ENCODE measurements at places on chromosomes 1 and 21.

GRCh38 chr1:66996018-66996682 lies 57.8 kb downstream of the SLC35D1 start:
- peak; percentile 77 for DNase-seq

- DNase-seq = no peak
These were observed 3.4 kb downstream of the NCAM2 start for GRCh38 chr21:21001591-21002100.

DNA sequence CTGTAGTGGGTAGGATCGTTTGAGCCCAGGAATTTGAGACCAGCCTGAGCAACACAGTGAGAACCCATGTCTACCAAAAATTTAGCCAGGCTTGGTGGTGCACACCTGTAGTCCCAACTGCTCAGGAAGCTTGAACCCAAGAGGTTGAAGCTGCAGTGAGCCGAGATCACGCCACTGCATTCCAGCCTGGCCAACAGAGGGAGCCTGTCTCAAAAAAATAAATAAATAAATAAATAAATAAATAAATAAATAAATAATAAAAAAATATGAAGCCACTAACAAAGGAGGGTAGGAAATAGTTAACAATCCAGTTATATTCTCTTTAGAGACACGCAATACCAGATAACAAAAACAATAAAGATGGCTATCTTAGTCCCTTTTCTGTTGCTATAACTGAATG lies 11.9 kb upstream of the CBR3 start:
- DNase-seq = no peak

DNA sequence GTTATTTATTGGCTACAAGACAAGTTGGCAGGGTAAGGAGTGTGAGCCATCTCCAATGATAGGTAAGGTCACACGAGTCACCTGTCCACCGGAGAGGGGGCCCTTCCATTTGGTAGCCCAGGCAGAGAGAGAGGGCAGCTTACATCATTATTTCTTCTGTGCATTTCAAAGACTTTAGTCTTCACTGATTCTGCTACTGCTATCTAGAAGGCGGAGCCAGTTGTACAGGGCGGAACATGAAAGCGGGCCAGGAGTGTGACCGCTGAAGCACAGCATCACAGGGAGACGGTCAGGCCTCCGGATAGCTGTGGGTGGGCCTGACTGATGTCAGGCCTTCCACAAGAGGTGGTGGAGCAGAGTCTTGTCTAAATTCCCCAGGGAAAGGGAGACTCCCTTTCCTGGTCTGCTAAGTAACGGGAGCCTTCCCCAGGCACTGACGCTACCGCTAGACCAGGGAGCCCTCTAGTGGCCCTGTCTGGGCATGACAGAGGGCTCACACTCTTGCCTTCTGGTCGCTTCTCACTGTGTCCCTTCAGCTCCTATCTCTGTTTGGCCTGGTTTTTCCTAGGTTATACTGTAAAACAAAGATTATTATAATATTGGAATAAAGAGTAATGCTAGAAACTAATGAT lies 36.7 kb downstream of the ZNF695 start:
- DNase-seq = peak; percentile 23

DNA sequence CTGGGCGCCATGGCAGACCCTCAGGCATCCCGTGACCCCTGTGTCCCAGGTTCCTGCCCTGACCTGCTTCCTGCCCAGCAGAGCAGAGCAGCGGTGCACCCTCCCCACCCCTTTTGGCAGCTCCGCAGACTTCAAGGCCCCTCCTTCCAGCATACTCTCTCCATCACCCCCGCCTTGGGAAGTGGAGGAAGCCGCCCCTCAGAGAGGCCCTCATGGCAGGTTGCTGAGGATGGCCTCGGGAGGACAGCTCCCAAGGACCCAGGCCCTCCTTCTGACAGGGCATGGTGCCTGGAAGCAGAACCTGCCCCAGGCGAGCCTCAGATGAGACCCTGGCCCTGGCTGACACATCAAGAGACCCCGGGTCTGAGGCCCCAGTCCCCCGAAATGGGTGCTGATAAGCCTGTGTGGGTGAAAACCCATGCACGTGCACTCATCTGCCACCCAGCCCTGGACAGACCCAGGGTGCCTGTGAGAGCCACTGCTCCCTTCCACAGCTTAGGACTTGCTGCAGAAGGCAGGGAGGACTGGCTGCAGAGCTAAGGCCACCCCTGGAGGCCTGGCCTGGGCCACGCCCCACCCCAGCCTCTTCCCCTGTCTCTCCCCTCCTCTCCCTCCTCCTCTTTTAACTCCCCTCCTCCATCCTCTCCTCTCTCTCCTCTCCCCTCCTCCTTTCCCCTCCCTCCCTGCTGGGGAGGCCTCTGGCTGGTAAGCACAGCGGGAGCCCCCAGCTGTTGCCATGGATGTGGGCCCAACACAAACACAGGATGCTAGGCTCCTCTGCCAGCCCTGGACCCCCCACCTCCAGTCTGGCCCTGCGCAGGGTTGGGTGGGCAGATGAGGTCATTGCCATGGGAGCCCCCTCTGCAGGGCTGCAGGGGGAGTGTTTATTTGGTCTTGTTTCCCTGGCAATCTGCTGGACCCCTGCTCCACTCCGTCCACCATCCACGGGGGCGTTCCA lies 33.7 kb downstream of the WNT9A start:
- DNase-seq = no peak

DNA sequence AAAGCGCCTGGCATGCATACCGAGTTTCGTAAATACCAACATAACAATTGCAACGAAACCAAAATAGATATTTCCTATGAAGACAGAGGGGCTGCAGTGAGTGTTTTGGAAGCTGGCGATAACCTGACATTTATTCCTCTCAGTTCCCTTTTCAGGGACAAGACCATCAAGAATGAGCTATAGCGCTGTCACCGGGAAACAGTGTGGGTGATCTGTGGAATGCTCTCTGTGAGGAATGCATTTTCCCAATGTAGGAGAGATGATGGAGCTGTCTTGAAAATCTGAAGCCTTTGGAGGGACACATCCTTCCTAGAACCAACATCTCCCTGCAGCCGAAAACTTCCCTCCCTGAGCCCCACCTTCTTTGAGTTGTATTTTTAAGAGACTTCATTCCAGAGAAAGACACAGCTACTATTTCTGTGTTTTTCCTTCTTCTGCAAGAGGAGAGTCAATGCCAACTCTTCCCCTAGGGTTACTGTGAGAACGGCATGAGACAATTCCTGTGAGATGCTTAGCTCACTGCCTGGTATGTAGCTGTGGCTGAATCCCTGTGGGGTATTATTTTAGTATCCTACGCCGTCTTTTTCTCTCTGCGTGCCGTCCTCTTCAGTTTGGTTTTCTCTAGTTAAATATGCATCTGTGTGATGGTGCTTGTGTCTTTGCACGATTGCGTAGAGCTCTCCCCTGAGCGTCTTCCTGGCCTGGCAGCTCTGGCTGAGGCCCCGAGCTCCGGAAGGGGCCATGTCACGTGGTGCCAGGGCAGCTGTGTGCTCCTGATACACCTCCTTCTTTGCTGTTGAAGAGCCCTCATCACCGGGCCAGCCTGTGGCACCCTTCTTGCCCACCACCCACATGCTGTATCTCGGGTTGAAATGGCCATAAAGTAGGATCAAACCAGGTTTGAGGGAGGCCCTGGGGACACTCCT lies 45.2 kb downstream of the AJAP1 start:
- no peak for DNase-seq

DNA sequence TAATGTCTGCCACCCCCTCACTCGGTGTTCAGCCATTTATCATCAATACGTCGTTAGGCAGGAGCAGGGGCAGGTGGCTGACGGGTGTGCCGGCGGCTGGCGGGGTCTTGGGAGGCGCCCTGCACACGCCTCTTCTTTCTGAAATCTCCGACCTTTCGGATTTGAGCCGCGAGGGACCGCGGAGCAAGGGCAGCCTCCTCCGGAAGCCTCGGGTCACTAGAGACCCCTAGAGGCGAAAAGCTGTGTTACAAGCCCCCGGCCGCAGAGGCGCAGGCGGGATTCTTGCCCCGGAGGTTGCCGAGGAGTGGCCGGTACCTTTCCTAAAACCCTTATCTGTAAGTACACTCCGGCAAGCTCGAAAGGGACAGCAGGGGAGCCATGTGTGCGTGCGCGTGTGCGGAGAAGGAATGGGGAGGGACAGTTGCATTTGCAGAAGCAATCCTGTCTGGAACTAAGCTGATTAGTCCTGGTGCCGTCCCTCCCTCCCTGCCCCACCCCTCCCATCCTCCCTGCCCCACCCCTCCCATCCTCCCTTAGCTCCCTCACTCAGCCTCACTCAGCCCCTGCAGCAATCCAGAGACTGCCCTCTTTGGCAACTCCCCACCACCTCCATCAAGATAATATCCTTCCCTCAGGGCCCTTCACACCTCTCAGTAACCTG lies 11.0 kb downstream of the BRINP2 start:
- DNase-seq = peak; percentile 27

DNA sequence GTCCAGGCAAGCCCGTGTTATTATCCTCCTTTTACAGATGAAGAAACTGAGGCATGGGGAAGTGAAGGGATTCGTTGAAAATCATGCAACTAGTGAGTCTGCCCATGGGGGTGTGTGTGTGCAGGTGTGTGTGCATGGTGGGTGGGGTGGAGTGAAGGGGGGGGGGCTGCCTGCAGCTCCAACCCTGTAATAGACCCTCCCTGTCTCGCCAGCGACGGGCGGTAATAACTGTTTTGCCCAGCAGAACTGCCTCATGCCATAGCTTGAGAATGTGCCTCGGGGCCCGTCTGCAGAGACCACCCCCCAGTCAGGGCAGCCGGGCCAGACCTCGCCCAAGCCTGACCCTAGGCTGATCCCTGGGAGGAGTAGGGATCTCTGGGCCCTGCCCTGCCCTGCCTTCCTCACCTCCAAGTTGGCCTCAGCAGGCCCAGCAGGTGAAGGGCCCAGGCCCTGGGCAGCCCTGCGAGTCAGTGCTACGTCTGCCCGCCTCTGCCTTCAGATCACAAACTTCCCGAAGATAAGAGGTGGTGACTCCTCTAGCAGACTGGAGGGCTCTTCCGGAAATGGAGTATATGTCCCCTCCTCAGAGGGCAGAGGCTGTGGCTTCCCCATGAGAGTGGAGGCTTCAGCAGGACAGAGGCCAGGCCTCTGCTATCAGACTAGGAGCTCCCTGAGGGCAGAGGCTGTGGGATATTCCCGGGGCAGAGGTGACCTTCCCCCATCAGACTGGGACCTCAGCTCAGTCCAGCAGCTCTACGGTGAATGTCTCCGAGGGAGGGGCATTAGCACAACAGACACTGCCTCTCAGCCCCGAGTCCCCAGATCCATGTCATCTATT lies 15.7 kb upstream of the EPHA2 start:
- DNase-seq = peak; percentile 51

DNA sequence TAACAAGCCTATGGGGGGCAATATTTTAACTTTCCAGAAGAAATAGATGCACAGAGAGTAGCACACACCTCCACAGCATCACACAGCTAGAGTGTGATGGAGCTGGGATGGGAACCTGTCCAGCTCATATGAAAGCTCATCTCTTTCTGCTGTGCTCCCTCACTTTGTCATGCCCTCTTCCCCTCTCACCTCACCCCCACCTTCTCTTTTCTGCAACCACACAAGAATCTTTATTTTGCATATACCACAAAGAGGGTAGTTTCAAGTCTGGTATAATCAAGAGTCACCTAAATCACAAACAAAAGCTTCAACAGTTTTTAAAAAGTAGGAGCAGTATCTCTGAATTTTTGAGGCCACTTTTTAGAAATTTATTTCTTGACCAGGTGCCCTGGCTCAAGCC lies 22.6 kb downstream of the FOXD2 start:
- DNase-seq = no peak

DNA sequence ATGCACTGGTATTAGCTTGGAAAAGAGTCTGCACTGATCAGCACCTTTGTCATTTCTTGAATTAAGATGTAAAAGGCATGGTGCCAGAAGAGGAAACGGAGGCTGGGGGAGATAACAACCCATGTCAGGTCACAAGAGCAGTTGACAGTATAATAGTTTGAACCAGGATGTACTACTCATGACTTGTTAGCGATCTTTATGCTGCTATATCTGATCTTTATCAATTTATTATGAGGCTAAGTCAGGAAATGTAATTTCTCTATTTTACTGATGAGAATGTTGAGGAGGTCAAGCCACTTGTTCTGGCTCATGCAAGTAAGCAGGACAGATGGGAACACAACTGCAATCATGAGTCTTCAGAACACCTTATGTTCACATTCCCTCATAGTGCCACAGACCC lies 41.4 kb downstream of the RGS5 start:
- DNase-seq = no peak

DNA sequence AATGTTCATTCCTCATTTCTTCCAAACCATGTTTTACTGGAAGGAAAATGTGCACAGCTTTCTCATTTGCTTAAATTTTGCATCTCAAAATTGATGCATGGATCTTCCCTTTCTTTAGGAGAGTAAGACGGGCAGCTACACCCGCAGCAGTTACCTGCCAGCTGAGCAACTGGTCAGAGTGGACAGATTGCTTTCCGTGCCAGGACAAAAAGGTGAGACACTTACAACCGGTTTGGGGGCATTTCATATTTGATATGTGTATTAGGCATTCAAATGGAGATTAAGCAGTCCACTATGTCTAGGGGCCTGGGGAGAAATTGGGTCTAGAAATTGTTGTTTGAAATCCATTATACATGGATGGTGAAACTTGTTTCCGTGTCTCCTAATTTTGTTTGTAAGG lies 12.9 kb downstream of the C8A start:
- no peak for DNase-seq

DNA sequence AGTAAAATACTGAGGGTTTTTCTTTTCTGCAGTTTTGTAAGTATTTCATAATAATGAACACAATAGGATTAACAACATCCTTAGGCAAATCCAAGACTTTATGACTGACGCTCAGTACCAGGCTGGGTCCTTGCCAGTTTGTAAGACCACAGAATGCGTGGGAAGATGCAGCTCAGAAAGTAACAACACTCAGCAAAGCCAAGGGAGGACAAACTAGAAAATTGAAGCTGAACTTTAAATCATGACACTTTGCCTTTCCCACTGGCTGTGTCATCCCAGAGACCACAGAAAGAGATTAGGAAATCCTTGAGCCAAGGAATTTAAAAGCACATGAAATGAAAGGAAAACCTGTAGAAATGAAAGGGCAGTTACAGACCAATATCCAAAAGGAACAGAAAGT lies 426.3 kb upstream of the CHRM3 start:
- no peak for DNase-seq

DNA sequence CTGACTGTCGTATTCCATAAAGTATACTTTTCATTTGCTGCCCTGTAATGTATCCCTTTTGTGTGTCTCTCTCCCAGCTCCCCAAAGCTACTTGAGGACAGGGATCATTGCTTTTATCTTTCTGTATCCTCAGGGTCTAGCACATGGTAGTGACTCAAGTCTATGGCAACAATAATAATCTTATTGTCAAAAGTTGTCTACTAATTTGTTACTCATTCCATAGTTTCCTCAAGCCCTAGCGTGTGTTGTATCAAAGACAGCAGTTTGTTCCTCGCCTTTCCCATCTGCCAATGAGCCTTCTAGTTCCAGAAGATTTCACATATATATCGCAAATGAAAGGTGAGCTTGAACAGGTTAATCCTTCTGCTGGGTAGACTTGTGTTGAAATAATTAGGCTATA lies 9.8 kb upstream of the SLC30A1 start:
- no peak for DNase-seq

- no peak for DNase-seq
These were observed 69.5 kb upstream of the HUNK start for GRCh38 chr21:31803039-31804007.
